Activated CD4-positive, alpha-beta T cell treated with anti-CD3 and anti-CD28 coated beads for 4 hours (primary cell): ENCODE measurements at places on chromosomes 12 and 14.

GRCh38 chr14:67440513-67440912 is 28.5 kb upstream of the PLEK2 start:
- DNase-seq: no peak

DNA sequence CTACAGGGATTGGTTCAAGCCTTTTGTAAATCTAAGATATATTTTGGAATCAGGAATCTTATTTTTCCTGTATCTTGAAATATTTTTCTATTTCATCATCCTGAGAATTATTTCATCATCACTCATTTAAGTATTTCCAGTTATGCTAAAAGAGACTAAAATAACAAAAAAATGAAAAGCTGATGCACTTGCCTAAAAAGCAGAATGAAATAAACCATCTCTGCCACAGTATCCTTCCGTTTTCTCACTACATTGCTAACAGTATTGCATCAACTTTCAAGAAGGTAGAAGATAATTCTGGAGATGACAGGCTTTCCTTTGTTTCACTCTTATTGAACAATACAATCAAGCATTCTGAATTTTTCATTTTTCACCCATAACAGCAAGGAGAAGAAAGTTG is 31.1 kb upstream of the EIF5 start:
- no peak for DNase-seq

- DNase-seq: no peak
Measured at GRCh38 chr14:25049093-25049567, 817 bp downstream of the STXBP6 start.

DNA sequence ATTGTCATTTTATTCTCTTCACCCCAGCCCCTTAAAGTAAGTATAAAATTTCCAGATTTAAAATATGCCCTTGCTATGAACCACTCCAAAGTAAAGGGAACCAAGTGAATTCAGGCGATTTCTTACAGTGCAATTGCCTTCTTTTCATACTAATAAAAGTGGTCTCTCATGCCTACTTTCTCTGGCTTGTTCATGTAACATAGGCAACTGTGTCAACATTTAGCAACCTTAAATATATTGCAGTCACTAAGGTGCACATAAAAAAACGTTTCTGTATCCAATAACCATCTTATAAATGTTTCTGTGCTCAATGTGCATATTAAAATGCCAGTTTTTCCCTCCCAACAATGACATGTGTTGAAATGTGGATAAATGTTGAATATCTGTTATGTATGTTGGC is 271.6 kb upstream of the DCN start:
- no peak for DNase-seq

- DNase-seq: no peak
Measured at GRCh38 chr12:24197532-24197931, 248.1 kb upstream of the SOX5 start.

GRCh38 chr12:50127546-50127945 is 15.5 kb downstream of the COX14 start:
- no peak for DNase-seq

DNA sequence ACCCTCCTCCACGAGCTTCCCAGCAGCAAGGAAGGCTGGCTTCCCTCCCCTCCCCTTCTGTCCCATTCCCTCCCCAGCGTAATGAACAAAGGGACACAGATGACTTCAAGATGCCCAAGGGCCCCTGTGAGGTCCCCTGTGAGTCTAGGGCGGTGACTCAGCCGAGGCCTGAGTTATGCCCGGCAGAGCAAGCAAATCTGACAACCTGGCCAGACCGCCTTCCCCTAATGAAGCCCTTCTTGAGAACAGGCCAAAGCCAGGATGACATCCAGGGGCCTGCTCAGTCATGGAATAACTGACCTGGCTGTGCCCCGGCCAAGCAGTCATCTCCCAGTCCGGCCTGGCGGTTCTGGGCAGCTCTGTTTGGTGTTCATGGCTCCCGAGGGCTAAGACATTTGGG is 89.2 kb downstream of the DICER1 start:
- DNase-seq: no peak

DNA sequence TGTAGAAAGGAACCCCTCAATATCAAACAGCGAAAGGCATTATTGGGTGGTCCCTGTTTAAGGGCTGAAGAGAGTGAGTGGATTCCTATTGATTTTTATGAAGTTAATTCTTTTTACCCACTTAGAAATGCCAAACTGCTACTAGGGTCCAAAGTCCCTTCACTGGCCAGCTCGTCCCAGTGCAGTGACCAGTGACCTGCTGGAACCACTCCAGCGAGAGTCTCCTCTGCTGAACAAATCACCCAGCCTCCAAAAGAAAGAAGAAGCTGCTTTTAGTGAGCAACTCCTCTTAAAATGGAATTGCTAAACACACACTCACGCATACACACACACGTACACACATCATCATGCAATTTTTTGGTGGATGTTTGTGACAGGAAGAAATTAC is 198.2 kb upstream of the PLEKHG7 start:
- DNase-seq: no peak

- DNase-seq: no peak
Measured at GRCh38 chr14:55599250-55599879, 19.4 kb downstream of the KTN1 start.

GRCh38 chr14:102898776-102899515 is 23.5 kb upstream of the AMN start:
- DNase-seq: no peak

DNA sequence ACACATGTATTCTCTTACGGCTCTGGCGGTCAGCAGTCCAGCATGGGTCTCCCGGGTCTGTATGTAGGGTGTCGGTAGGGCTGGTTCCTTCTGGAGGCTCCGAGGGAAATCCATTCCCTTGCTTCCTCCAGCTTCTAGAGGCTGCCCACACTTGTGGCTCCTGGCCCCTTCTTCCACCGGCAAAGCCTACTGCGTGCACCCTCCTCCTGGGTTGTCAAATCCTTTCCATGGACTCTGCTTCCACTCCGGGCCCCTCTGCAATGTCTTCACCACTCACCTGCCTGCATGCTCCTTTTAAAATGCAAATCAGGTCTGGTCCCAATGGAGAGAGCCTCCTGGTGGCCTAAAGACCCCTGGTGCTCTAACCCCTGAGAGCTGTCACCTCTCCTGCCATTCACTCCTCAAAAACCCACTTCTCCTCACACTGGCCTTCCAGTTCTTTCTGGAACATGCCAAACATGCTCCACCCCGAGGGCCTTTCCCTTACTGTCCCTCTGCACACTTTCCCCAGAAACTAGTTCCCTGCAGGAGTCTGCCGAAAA is 108.5 kb downstream of the DICER1 start:
- no peak for DNase-seq

GRCh38 chr12:27969624-27970400 is 2.7 kb downstream of the PTHLH start:
- peak; percentile 27 for DNase-seq

- no peak for DNase-seq
Measured at GRCh38 chr14:34220921-34221320, 241.1 kb downstream of the SPTSSA start.

DNA sequence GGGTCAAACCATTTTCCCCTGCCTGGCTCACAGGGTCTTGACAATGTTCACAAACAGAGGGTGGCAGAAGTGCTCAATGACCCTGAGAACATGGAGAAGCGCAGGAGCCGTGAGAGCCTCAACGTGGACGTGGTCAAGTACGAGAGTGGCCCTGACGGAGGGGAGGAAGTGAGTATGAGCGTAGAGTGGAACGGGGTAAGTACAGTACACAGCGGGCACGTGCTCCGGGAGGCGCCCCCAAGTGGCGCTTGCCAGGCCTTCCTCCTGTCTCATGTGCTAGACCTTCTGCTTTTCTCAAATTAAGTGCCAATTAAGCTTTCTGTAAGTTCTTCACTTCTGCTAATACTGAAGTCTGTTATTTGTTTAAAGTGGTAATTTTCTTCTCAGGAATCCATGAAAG is 35.9 kb downstream of the XRCC3 start:
- peak; percentile 24 for DNase-seq

DNA sequence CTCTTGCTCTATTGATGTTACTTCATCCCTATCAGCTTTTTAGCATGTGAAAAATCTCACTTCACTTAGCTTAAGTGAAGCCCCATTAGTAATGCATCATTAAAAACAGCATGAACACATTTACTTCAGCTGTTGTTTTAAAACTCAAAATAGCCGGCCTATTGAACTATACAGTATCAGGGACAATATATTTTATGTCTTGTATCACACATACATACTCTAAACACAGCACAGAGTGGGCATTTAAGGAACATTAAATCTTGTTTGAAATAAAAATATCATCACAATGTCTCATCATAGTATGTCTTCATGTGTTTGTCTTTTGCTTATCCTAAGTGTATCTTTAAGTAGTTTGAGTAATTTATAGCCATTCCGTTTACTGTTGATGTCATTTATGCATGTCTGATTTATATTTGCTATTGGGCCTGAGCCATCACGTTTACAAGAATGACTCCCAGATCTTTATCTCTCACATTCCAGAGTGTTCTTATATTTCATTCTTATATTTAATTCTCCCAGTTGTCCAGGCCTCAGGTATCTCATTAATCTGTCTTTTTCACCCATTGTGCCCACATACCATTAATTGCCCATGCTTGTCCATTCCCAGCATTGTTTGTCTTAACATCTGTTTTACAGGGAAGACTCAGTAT is 57.5 kb downstream of the ARHGAP5 start:
- no peak for DNase-seq

DNA sequence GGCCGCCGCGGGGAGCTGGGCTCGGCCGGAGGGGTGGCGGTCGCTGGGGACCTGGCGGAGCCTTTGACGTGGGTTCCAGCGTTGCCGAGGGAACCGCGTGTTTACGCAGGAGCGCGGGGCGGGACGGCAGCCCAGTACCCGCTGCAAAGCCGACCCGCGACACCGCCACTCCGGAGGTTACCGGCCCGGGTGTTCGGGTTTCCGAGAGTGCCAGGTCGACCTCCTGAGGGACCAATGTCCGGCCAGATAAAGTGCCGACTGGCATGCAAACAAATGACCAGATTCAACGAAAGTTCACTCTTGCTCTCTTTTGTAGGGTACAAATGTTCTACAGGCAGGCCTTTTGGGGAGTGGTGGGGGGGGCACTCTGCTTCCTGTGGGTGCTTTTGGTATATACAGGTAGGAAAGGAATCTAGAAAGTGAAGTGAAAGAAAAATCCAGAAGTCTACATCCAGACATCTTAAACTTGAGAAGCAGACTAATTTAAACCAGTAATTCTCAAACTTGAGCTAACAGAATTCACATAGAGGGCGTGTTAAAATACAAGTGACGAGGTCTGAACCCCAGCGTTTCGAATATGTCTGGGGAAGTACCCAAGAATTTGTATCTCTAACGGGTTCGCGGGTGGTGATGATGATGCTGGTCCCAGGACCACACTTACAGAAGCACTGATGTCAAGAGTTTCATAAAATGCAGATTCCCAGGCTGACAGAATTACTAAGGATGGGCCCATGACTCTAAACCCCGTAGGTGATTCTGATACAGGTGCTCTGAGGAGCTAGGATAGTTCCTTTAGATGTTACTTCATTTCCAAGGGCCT is at the start of gene GPR135:
GPR135 (minus strand) TSS at position 65 of the 820 bp plus-strand sequence. CDS start 154 bp downstream, outside the sequence.
- DNase-seq: peak; percentile 33

DNA sequence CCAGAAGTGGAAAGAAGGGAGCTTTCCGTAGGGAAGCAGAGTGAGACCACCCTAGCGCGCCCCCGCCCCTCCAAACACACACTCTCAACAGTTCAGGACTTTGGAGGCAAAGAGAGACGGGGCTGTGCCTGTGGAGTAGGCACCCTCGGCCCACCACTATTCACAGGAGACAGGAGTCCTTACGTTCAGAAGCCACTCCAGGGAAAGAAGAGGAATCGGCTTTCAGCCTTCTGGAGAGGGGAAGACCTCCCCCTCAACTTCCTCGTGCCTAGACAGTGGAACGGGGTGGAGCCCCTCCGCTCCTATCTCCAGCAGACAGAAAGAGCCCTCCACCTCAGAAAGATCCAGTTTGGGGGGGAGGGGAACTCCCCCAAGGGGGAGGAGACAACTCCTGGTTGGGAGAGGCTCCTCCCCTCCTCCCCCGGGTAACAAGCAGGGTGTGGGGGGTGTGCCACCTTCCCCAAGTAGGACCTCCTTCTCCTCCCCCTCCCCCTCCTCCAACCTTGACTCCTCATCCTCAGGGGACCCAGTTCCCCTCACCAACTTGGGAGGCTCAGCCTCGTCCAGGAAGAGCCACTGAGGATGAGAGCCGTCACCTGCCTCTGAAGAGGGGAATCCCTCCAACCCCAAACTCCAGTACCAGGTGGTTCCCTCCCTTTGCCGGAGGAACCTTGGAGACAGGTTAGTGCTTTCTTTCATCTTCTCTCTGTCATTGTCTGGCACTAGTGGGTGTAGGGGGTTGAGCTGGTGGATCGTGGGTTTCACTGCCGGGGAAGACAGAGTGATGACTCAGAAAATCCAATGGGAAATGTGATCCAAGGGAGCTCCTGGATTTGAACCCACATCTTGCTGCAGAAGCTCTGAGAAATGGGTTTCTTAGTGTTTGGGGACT is 883 bp downstream of the FOXJ2 start:
- DNase-seq: peak; percentile 48
